ENCODE measurements at places on chromosomes 11 and 22.

DNA sequence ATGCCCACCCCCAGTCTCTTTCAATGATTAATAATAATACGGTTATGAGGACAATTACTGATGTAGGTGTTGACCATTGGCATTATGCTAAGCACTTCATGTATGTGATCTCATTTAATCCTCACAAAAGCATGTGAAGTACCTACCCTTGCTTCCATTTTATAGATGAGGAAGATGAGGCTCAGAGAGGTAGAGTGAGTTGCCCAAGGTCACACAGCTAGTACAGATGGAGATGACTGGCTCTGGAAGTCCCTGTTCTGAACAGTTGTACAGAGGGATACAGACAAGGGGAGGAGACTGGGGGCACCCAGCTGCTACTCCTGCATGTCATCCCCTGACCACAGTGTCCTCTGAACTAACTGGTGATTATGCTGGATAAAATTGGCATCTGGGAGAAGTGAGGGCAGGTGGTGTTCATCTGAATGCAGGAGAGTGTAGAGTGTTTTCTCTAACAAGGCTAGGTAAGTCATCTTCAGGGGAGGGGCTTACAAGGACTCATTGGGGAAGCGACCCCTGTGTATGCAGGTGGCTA is 43.2 kb downstream of the KIAA1671 start:
- no peak for DNase-seq

GRCh38 chr11:74746868-74747267 is 1.8 kb upstream of the RNF169 start:
- DNase-seq: no peak

- no peak for DNase-seq
These were observed 1.0 kb downstream of the ST14 start for GRCh38 chr11:130160498-130161155.

- DNase-seq: no peak
These were observed 348.4 kb upstream of the NARS2 start for GRCh38 chr11:78922859-78923625.

- DNase-seq: no peak
These were observed 65.1 kb downstream of the PRSS23 start for GRCh38 chr11:86865436-86865835.

- no peak for DNase-seq
These were observed 1.2 kb downstream of the TRABD start for GRCh38 chr22:50186761-50187523.

DNA sequence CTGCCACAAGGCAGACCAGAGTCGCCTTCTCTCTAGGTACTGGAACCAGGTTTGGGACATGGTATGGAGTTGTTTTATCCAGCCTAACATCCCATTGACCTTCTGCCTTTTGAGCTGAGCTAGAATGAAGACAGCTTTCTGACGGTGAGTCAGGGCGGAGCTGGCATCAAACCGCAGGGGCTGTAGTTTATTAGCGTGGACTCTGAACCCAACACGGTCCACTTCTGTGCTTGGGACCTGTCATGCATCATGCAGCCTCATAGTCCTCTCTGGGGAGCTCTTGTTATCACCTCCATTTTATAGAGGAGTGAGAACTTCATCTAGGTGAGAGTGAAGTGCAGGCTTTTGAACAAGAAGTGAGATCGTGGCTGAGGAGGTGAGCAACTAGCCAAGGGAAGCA is 8.3 kb downstream of the GAL3ST1 start:
- no peak for DNase-seq

GRCh38 chr11:30730011-30730410 is 143.9 kb upstream of the MPPED2 start:
- DNase-seq: no peak

DNA sequence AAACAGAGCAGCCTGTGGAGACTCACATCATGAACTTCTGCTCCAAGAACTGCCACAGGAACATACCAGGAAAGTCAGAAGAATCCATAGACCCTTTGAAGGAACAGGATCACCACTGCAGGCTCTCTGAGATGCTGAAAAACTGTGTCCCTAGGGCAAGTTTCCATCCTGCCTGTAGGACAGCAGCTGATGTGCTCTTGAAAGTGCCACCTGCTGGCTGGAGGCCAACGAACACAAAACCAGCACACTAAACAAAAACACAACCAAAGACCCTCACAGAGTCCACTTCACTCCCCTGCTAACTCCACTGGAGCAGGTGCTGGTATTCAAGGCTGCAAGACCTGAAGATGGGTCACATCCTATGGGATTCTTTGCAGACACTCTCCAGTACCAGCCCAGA is 12.0 kb upstream of the NXPE1 start:
- DNase-seq: no peak

DNA sequence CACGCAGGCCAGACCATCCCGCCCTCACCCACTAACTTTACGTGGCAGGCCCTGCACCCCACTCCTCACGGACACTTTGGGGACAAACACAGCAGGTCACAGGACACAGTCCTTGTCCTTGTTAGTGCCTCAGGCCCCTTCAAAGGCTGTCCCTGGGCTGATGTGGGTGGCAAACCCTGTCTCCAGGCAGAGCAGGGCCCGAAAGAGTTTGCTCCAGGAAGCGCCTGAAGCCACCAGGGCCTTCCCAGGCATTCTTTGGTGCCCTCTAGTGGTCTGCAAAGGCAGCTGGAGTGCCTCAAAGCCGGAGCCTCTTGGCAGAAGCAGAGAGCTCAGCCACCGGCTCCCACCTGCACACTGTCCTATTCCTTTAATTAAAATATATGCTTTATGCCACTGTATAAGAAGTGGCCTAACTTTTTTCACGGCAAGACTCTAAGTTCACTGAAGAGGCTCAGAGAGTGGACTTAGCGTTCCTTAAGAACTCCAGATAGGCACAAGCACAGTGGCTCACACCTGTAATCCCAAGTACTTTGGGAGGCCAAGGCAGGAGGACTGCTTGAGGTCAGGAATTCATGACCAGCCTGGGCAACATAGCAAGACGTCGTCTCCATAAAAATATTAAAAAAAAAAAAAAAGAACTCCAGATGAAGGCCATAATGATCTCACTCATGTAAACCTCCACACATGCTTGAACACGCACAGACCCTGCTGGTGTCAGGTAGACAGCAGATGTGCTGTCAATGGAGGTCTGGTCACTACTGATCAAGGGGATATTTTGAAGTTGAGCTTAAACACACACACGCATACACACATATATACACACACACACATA is 11.1 kb downstream of the TXN2 start:
- peak; percentile 51 for DNase-seq

DNA sequence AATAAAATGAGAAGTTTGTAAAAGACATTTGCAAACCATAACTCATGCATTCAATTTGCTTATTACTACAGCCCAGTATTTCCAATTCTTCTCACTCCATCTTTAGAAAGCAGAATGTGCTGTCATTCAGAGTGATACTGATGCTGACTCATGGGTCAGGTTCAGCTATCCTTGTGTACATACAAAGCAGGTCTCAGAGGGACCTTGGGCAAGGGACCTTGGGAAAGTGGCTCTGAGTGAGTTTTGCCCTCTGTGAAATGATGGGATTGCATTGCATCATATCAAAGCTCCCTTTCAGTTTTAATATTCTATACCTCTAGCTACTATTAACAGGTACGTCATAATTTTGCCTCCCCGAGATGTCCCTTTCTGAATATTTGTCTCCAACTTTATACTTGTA is 848.7 kb downstream of the OPCML start:
- DNase-seq: no peak

- DNase-seq: no peak
These were observed 400.2 kb downstream of the KCNA4 start for GRCh38 chr11:29616611-29617010.

DNA sequence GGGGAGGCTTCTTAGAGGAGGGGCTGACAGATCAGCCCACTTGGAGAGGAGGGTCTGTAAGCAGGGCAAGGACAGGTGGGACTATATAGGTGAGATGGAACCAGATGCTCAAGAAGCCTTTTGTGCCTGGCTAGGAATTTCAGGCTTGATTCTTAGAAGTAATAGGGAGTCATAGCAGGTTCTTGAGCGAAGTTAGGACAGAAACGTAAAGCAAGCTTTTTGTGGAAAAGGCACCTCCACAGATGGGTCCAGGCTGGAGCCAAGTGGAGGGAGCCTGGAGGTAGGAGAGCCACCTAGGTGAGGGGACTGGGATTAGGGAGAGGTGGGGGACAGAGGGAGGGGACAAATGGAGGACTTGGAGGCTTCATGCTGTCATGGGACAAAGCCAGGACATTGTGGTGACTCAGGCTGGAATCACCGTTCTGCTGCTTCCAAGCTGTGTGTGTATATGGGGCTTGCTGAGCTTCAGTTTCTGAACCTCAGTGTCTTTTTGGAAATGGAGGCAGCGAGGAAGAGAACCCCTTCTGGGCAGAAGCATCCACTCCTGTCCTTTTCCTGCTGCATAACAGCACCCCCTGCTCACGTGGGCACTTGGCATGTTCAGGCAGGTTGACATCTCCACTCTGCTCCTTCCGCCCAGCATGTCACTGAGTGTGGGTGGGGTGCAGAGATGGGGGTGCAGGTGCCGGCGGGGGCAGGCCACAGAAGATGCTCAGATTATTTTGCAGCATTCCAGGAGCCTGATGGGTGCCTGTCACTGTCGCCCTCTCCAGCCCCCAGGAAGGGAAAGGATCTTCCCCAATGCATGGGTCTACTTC is 58.0 kb downstream of the MCM5 start:
- DNase-seq: no peak

- DNase-seq: no peak
These were observed 306.3 kb downstream of the CNTN5 start for GRCh38 chr11:99327066-99327465.

GRCh38 chr11:31761636-31762035 is 49.5 kb downstream of the PAX6 start:
- no peak for DNase-seq

DNA sequence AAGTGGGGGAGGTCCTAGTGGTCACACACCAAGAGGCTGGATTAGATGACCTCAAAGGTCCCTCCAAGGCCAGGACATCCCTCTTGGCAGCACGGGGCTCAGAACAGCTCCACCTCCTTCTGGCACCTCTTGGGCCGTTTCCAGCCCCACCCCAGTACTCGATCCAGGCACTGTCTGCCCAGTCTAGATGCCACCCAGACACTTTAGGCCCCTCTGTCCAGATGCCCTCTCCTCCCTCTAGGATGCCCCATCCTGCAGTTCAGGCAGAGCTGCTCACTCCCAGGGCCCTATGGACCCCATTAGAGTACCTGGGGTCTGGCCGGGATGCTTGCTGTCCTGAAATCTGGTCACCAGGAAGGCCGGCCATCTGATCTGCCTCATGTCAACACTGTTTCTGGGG is 34.7 kb upstream of the PRR5 start:
- no peak for DNase-seq

DNA sequence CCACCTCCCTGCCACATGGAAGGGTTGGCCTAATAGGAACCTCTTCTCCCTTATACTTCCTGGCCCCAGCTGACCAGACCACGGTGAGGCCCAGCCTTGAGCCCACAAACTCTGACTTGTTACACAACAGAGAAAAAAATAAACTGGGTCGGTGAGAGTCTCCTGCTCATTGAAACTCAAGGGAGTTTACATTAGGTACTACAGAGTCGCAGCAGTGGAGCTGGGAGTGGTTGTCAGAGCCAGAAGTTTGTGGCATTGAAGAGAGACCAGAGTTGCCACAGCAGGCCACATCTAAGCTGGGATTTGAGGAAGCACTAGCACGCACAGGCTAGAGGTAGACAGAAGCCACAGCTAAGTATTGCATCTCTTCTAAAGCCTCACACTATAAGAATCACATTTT is 296.2 kb downstream of the DDX10 start:
- DNase-seq: no peak

GRCh38 chr11:4183410-4184057 is 88.9 kb downstream of the RRM1 start:
- no peak for DNase-seq

DNA sequence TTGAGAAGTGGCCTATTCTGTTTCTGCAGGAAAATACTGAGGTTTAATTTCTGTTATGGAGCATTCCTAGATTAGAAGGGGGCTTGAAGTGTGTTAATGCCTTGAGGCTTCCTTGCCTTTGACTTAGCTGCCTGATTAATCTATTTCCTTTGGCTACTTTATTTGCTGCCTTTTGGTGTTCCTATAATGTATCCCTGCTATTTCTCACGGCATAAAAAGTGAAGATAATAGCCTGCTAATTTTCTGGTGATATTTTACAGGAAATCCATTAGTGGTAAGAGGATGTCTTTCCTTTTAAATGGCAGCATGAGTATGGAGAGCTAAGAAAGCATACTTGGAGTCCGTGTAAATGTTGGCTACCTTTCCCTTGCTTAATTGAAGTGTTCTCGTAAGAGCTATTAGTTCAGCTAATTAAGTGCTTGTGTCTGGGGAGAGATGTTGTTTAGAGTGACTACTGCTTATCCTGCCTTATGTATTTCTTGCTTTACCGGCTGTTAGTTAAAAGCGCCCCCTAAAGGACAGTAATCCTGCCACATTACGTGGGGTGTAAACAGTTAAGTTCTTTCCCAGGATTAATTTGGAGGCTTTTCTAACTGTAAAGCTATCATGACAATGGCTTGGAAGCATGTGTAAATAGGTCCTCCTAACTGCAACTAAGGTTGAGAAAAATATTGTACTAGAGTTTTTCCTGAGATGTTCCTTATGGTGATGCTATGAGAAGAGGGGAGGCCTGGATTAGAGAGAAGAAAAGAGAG is 45.6 kb downstream of the ZNF280B start:
- no peak for DNase-seq

GRCh38 chr22:36349726-36350125 is 38.0 kb downstream of the MYH9 start:
- no peak for DNase-seq

DNA sequence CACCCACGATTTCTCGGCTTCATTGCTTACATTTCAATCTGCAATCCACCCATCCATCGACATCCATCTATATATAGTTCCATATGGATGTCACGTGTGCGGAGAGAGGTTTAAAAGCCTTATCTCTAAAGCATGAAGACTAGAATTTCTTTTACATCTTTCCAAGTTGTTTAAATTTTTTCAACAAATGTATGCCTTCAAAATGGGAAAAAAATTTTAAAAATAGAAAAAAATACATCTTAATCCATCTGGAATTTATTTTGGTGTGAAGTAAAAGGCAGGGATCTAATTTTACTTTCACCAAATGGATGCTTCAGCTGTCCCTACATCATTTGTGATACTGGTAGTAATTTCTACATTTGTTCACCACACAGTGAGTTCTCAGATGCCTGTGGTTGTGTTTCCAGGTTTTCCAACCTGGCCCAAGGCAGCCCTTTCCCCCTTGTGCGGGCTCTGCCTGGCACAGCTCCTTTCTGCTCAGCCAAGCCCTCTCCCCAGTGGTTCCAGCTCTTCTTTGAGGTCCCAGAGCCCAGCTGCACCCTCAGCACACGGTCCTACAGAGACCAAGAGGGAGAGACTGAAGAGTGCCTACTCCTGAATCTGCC is 37.6 kb upstream of the KLHL35 start:
- DNase-seq: no peak

GRCh38 chr11:115084231-115084630 is 405.9 kb downstream of the NXPE2 start:
- DNase-seq: no peak

DNA sequence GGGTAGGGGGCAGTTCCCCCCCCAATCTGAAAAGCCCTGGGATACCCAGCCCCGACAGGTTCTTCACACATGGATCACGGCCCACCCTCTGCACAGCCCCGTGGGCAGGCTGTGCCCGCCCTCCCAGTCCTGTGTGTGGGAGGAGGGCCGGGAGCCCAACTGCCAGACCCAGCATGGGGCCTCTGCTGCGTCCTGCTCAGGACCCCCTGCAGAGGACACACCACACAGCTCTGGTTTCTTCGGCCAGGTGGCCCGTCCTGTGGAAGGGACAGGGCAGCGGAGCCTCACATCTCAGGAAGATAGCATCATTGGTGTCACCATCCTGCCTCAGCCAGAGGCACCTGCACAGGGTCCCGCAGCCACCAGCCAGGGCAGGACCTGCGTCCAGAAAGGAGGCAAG is 396.0 kb downstream of the TBC1D22A start:
- no peak for DNase-seq

GRCh38 chr22:46112405-46112804 is 37.9 kb upstream of the PPARA start:
- no peak for DNase-seq

Measured in stimulated activated CD8-positive, alpha-beta memory T cell treated with anti-CD3 and anti-CD28 coated beads, Interleukin-7, amount 100 ng/mL, for 48 hours (primary cell).